ENCODE measurements at places on chromosomes 7 and 10. TPM values are rescaled to one million over a fixed set of nuclear protein-coding genes. Genes with fewer than 3 reads are reported as not detected.

DNA sequence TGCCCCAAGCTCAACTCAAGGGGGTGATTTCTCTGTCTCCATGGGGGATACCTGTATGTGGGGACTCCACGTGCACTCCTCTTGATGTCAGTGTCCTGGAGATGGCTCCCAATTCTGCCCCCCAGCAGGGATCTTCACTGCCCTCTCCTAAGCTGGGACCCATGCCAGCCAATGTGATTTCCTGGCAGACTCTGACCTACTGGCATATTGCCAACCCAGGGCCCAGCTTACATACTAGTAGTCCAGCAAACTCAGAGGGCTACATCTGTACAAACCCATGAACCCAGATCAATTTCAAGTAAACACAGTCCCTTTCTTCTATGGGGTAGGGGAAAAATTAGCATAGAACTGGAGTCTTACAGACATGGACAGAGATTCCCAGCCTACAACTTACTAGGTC is 26.2 kb upstream of the BMPR1A start:
- no peak for DNase-seq

GRCh38 chr7:66928388-66928787 is 7.4 kb downstream of the TMEM248 start:
- DNase-seq, result no peak

DNA sequence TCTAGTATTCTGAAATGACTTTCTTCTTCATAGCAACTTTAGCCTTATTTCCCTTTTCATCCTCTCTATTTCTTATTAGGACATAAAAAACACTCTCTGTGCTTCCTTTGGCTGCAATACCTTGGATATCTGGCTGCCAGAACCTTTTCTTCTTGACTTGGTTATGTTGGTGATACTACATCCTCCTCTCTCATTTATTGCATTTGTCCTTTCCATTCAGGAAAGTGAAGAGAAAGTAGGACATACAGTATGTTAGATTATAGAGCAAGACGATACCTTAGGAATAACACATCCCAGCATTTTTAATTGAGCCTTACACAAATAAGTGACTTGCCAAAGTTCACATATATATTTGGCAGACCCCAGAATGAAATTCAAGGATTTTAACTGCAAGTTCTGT is 210.1 kb upstream of the PPP1R3A start:
- DNase-seq, result no peak

GRCh38 chr10:120039046-120039445 is 146.5 kb downstream of the SEC23IP start:
- DNase-seq, result no peak

DNA sequence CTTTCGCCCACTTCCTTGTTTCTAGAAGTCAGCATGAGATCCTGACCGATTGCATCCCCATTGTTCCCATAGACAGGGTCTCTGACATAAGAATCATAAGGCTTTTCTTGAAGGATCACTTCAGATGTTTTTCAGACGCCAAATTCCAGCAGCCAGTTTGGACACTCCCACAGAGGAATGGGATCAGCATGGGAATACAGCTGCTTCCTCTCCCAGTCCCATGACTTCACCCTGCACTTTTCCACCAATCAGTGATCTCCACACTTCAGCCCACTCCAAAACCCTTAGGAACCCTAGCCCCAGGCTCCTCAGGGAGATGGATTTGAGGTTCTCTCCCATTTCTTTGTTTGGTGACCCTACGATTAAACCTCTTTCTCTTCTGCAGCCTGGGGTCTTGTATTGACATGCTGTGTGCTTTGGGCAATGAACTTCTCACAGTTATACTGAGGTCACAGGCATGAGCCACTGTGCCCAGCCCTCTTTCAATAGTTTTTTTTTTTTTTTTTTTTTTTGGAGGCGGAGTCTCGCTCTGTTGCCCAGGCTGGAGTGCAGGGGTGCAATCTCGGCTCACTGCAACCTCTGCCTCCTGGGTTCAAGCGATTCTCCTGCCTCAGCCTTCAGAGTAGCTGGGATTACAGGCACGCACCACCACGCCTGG is 52.8 kb upstream of the CHST3 start:
- DNase-seq, result peak; percentile 39

- no peak for DNase-seq
These were observed 143.8 kb upstream of the RHEB start for GRCh38 chr7:151663382-151664100.

GRCh38 chr10:96832721-96833219 is 672 bp downstream of the LCOR start:
- DNase-seq, result peak; percentile 81

DNA sequence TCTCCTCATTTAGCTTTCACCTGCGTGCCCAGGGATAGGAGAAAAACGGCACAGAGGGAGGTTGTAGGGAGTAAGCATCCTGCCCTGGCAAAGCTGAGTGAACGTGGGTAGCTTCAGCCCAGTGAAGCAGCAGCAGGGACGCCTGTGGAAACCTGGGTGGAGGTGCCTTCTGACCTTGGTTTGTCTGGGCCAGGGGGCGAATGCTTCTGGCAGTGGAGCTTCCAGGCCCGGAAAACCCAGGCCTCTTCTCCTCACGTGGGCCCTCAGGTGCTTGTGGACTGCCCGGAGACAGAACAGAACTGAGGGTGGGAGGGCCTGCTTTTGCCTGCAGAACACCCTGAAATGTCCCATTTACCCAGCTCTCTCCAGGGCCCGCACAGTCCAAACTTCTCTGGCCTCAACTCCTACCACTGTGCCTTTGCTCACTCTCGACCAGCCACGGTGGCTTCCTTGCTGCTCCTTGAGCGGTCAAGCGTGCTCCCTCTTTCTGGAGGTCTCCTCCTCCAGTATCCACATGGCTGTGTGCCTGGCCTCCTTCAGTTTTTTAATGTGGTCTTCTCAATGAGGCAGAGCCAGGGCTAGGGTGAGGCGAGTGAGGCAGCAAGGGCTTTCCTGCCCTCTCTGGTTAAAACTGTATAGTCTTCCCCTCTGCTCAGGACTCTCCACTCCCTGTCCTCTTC is 62.4 kb downstream of the TMEM209 start:
- no peak for DNase-seq

GRCh38 chr7:151342102-151342646 is 562 bp downstream of the NUB1 start:
- no peak for DNase-seq

DNA sequence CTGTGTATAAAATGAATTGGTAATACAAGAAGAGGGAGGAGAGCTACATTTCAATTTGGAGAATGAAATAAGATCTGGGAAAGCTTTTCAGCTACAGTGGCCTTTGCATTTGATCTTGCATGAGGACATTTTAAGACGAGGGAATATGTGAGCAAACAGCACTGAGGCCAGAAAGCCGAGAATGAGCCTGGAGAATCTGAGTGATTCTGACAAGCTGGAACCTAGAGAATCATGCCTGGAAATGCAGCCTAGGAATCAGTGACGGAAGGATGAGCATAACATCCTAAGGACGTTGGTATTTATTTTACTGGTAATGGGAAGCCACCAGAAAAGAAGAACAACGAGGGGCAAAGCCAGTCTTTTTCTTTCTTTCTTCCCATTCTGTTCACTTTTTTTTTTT is 44.3 kb downstream of the ARL5B start:
- no peak for DNase-seq

DNA sequence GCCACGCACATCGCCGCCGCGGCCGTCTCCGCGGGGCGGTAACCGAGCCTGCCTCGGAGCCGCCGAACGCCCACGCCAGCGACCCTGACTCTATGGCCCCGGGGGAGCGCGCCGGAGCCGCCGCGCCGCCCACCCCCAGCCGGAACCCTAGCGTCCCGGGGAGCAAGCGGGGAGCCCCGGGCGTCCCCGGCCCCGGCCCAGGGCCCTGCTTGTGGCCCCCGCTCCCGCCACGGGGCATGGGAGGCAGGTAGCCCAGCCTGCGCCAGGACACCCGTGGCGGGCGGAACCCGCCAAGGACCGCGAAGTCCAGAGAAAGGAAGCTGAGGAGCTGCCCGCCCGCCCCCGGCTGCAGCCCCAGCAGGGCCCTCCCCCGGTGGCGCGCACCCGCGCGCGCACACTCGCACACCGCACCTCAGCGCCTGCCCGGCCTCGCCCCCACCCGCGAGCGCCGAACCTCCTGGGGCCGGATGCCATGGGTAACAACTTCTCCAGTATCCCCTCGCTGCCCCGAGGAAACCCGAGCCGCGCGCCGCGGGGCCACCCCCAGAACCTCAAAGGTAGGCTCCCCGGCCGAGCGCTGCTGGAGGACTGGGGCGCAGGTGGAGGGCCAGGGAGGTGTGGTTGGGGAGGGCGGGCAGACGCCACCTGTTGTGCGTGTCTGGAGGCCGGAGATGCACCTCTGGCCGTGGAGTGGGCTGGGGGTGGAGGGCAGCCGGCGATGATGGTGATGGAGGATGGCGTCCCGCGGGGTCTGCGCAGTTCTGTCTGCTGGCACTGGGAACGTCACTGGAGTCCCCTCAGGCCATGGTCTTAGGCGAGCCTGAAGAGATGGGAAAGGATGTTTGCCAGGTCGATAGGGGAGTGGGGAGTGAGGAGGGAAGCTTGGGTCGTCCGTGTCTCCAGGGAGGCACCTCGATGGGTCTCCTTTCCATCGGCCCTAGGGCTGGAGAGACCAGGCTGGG is 692 bp downstream of the NEURL1 start:
- peak; percentile 40 for DNase-seq

DNA sequence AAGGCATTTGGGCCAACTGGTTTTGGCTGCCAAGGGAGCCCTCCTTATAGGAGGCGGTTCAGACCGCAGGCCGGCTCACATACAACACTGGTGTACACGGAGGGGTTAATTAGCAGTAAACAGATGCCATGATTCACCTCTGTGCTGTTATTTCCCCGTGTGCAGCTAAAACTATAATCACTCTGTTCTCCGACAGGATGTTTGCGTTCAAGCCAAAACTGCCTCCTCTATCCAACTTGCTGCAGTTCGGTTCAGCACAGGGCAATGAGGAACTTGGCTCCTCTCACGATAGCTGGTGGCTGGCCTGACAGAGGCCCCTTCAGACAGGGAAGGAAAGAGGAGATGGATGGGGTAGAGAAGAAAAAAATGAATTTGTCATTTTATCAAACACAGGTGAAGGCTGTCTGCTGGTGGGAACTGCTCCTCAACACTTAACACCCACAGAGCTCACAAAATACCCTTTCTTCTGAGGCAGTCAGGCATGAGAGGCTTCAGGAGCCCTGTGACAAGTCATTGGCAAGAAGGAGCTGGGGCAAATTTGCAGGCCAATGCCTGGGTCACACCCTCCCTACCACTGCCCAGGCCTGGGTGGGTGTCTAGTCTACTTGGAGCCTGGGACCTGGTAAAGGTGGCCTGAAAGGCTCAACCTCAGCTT is 24.0 kb downstream of the KCNMA1 start:
- no peak for DNase-seq

- no peak for DNase-seq
These were observed 110.0 kb upstream of the JCAD start for GRCh38 chr10:30169342-30169741.

DNA sequence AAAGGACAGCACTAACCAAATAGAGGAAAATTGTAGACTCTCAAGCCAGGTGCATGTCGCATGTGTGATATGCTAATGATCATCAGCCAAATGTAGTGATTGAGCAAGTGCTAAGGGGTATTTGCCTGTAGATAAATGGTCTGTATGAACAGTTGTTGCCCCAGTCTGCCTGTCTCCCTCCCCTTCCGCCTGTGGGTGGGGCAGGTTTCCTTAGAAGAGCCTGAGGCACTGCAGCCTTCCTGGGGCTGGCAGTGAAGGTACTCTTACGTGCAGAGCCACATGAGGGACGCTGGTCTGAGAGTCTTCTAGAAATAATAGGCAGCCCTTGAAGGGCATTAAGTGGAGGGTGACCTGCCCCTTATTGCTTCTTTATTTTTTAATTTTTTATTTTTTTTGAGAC is 152.1 kb downstream of the SNX10 start:
- DNase-seq, result no peak

GRCh38 chr10:71989661-71990454 is 25.7 kb downstream of the CHST3 start:
- DNase-seq, result no peak

GRCh38 chr7:158094671-158095226 is 492.9 kb downstream of the PTPRN2 start:
- no peak for DNase-seq

- DNase-seq, result no peak
These were observed 11.2 kb upstream of the THSD7A start for GRCh38 chr7:11843113-11843765.

DNA sequence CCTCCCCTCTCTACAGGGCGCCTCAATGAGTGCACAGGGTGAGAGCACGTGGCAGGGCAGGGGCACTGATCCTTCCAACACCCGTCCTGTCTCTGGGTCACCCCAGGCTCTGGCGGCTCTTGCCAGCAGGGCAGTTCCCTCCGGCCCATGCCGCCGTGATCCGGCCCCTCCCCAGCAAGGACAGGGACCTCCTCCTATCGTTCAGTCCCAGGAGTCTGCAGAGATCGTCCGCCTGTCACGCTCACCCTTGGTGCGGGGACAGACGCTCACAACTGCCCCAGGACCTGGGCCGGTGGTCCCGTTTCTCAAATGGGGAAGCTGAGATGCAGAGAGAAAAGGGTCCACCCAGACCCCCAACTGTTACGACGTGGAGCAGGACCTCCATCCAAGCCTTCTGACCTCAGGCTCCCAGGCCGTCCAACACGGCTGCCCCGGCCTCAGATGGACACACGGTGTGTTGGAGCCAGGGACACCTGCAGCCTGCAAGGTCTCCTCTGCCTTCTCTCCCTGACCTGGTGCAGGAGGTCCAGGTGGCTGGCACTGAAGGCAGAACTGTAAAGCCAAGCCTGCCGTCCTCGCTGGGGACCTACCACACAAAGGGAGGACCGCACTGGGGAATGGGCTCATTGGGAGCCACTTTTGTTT is 248.9 kb downstream of the ELFN1 start:
- DNase-seq, result no peak

DNA sequence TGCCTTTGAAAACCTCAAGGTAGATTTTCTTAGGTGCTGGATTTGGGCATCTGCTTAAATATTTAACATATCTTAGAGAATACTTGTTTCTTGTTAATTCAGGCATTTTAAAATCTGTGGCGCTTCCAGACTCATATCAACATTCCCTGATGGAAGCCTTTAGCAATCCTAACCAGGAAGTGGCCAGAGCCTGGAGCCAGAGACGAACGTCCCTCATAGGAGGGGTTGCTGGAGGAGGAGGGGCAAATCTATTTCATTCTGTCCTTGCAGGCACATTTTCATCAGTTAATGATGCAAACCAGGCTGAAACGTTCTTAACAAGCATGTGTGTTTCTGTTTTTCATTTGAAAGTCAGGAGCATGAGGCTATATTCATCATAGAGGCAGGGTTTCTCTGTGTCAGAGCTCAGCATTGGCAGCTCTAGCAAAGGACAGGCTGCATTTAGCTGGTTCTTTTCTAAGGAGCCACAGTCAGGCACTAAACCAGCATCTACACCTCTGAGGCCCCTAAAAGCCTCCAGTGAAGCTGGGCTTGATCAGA is 17.8 kb upstream of the IFIT2 start:
- DNase-seq, result peak; percentile 95

GRCh38 chr7:70590126-70590854 is 541.7 kb upstream of the GALNT17 start:
- peak; percentile 54 for DNase-seq

- DNase-seq, result no peak
These were observed 101.4 kb downstream of the MAD1L1 start for GRCh38 chr7:2131341-2131740.

- no peak for DNase-seq
These were observed 217.2 kb downstream of the PLXDC2 start for GRCh38 chr10:20033476-20033875.

Gene PLEKHS1
- 2.2 TPM for total RNA-seq

Gene NAMPT
- total RNA-seq, result 176 TPM

Gene REEP3
- 81.9 TPM for total RNA-seq

Gene ENTPD1
- total RNA-seq, result 141 TPM

Gene NPTX2
- total RNA-seq, result 14.7 TPM

Gene LRRN3
- total RNA-seq, result 4.3 TPM

Gene RPP30
- total RNA-seq, result 24.1 TPM

Gene TAS2R3
- total RNA-seq, result 10.6 TPM

Gene SLC26A5
- total RNA-seq, result not detected

Gene GIMAP6
- total RNA-seq, result 8.7 TPM

Gene BICC1
- 12.8 TPM for total RNA-seq

Gene NUPR2
- total RNA-seq, result not detected

Gene ZNF804B
- total RNA-seq, result 7.7 TPM

Measured in umbilical cord (tissue), 2 donors.